ENCODE measurements at places on chromosomes 1 and 21. TPM values are rescaled to one million over a fixed set of nuclear protein-coding genes. Genes with fewer than 3 reads are reported as not detected.

Gene TNFAIP8L2
- 0.11 TPM for total RNA-seq

Gene FCGR3A
- total RNA-seq = not detected

Gene RORC
- total RNA-seq = not detected

Gene CASQ2
- total RNA-seq = not detected

Gene ZNF593OS
- not detected for total RNA-seq

Gene CFHR2
- total RNA-seq = not detected

Gene LGR6
- not detected for total RNA-seq

Gene VHLL
- total RNA-seq = 0.11 TPM

Gene SPRR2G
- total RNA-seq = not detected

Gene ASCL5
- total RNA-seq = not detected

Gene RGS4
- total RNA-seq = 1.2 TPM

Gene PTPN7
- total RNA-seq = not detected

Gene MTOR
- 48.4 TPM for total RNA-seq

Gene FOXD2
- 0.11 TPM for total RNA-seq

Gene LIX1L
- total RNA-seq = 23.7 TPM

Gene KCNJ15
- total RNA-seq = 1.1 TPM

Gene LPAR3
- 0.11 TPM for total RNA-seq

Gene CLCN6
- total RNA-seq = 7.5 TPM

Gene DCDC2B
- total RNA-seq = not detected

Gene AADACL4
- total RNA-seq = not detected

Gene TRIM46
- total RNA-seq = 1.3 TPM

Gene SPRR1A
- total RNA-seq = not detected

Gene ZMYM1
- total RNA-seq = 16.3 TPM

Measured in dermis lymphatic vessel endothelial cell (primary cell).